ENCODE measurements at places on chromosomes 6 and 20.
A peak's percentile ranks its signal among the peaks of the same experiment; 100 is the strongest.

DNA sequence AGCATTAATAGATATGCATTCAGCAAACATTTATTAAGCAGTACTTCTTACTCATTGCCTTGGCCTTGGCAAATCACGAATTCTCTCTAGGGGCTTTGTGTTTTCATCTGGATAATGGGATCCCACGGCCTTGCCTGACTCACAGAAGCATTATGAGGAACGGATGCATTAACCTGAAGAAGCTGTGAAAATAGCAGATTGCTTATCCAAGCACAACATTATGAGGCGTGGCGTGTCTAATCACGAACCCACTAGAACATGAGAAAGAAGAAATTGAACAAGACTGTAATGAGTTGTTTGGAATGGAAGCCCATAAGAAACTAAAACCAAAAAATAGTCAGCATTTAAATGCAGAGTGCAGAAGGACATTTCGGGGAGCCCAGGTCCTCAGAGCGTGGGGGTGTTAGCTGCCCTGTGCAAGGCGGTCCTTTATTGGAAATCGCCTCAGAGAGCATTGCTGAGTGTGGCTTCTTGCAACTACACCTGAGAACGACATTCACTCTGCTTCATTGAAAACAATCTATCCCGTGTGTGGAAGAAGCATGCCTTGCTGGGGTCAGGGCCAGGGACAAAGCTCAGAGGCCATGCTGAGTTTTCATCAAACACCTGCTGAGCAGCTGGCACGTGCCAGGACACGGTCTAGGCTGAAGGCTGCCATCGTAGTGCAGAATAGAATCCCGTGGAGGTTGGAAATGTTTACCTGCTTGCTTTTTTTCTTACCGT lies 179.9 kb downstream of the ZDHHC14 start:
- no peak for DNase-seq

GRCh38 chr20:6421321-6422248 lies 298.8 kb upstream of the FERMT1 start:
- no peak for DNase-seq

GRCh38 chr6:56036916-56037600 lies 161.7 kb upstream of the BMP5 start:
- DNase-seq = no peak

DNA sequence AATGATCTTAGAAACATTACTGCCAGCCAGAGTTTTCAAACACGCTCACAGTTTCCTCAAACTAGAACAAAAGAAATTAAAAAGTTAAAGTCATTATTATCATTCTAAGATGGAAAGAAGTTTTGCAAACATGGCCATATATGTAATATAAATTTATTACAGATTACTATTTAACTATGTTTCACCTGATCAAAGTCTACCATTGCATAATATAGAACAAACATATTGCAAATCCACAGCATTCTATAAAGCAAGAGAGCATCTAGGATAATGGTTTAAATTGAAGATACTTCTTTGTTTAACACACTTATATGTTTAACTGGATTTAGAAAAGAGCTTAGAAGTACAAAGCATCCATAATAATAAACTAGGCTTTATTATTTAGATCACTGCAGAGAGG lies 26.2 kb upstream of the DCBLD1 start:
- DNase-seq = no peak

GRCh38 chr6:36615018-36615761 lies 21.0 kb downstream of the SRSF3 start:
- DNase-seq = peak; percentile 47

All from activated naive CD4-positive, alpha-beta T cell treated with anti-CD3 and anti-CD28 coated beads, Interleukin-2, amount 50 U/mL, for 16 hours (primary cell).